Prostate gland (tissue), 2 donors: ENCODE measurements at places on chromosomes 16 and 17. TPM values are rescaled to one million over a fixed set of nuclear protein-coding genes. Genes with fewer than 3 reads are reported as not detected.
A peak's percentile ranks its signal among the peaks of the same experiment; 100 is the strongest.

DNA sequence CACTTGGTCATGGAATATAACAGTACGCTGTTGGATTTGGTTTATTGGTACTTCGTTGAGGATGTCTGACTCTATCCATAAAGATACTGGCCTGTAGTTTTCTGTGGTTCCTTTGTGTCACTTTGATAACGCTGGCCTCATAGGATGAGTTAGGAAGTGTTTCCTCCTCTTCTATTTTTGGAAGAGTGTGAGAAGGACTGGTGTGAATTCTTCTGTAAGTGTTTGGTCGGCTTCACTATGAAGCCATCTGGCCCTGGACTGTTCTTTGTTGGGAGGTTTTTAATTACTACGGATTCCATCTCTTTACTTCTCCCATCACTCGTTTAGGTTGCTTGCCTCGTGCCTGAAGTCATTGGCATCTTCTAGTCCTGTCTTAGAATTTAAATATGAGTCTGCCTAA, 117.3 kb downstream of the OR1D5 start:
- no peaks in the 10 kb centered on the region for H3K4me1 ChIP-seq
- no peak for DNase-seq
- H3K4me3 ChIP-seq: no peak overlapping the region

GRCh38 chr16:30663820-30664219, 5.6 kb downstream of the FBRS start:
- no peak overlapping the region for H3K27ac ChIP-seq
- no peaks in the 10 kb centered on the region for H3K27me3 ChIP-seq
- H3K36me3 ChIP-seq: peaks cover 15% of the 10 kb centered on the region
- peaks cover 18% of the 10 kb centered on the region for H3K4me1 ChIP-seq
- DNase-seq: no peak

GRCh38 chr16:4244254-4245076, 2.6 kb upstream of the SRL start:
- no peaks in the 10 kb centered on the region for H3K4me1 ChIP-seq
- no peak overlapping the region for H3K4me3 ChIP-seq
- H3K27ac ChIP-seq: no peak overlapping the region
- H3K36me3 ChIP-seq: no peaks in the 10 kb centered on the region
- no peaks in the 10 kb centered on the region for H3K27me3 ChIP-seq
- no peak for DNase-seq

GRCh38 chr16:35798885-35799426, 2339.5 kb downstream of the TP53TG3F start:
- no peak overlapping the region for H3K27ac ChIP-seq
- no peak for DNase-seq
- no peaks in the 10 kb centered on the region for H3K36me3 ChIP-seq
- no peaks in the 10 kb centered on the region for H3K27me3 ChIP-seq
- H3K4me1 ChIP-seq: no peaks in the 10 kb centered on the region

DNA sequence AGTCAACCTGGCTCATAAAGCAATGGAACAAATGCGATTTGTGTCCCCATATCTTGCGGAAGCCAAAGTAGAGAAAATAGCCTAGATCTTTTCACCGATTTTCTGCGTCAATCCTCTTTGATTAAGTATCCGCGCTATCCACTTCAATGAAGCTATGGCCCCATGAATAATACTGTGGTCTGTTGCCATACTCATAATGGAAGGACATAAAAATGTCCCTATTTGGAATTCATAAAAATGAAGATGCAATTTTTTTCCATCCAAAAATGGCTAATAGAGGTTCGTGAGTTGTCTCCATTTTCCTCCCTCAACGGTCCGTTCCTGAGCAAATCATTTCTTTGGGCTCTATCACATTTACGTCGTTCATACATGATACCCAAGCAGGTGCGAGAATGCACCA, 25.4 kb upstream of the ADCY9 start:
- no peak overlapping the region for H3K27ac ChIP-seq
- H3K4me3 ChIP-seq: no peak overlapping the region
- H3K36me3 ChIP-seq: no peaks in the 10 kb centered on the region
- H3K27me3 ChIP-seq: no peaks in the 10 kb centered on the region
- DNase-seq: no peak

GRCh38 chr17:31738996-31739699, 119.9 kb downstream of the COPRS start:
- peaks cover 15% of the 10 kb centered on the region for H3K4me1 ChIP-seq
- no peaks in the 10 kb centered on the region for H3K36me3 ChIP-seq
- DNase-seq: no peak
- no peak overlapping the region for H3K4me3 ChIP-seq
- H3K27ac ChIP-seq: peak overlapping the region; percentile 24

DNA sequence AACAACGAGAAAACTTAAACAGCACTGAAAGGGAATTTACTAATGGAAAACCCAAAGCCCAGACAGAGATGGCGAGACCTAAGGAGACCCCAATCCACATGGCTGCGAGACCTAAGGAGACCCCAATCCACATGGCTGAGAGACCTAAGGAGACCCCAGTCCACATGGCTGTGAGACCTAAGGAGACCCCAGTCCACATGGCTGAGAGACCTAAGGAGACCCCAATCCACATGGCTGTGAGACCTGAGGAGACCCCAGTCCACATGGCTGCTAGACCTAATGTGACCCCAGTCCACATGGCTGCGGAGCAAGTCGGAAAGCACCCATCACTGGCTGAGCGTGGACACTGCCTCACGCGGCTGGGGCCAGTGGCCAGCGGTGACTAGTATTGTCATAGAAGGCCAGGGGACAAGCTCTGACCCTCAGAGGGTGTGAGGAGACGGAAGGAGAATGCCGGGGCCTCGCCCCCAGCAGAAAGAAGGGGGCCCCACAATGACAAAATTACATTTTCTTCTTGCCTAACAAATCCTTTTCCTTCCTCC, 241.8 kb downstream of the C16orf95 start:
- no peak overlapping the region for H3K4me3 ChIP-seq
- no peak for DNase-seq
- H3K27me3 ChIP-seq: peaks cover 3% of the 10 kb centered on the region
- no peaks in the 10 kb centered on the region for H3K36me3 ChIP-seq

- H3K4me1 ChIP-seq: no peaks in the 10 kb centered on the region
- no peaks in the 10 kb centered on the region for H3K36me3 ChIP-seq
- H3K4me3 ChIP-seq: no peak overlapping the region
- no peak for DNase-seq
- H3K27me3 ChIP-seq: no peaks in the 10 kb centered on the region
Observed at GRCh38 chr17:63193827-63194226, 227.8 kb downstream of the TANC2 start.

GRCh38 chr17:34442387-34443111, 79.5 kb upstream of the CCL1 start:
- H3K36me3 ChIP-seq: no peaks in the 10 kb centered on the region
- H3K4me1 ChIP-seq: no peaks in the 10 kb centered on the region
- H3K27me3 ChIP-seq: peaks cover 4% of the 10 kb centered on the region
- no peak for DNase-seq

DNA sequence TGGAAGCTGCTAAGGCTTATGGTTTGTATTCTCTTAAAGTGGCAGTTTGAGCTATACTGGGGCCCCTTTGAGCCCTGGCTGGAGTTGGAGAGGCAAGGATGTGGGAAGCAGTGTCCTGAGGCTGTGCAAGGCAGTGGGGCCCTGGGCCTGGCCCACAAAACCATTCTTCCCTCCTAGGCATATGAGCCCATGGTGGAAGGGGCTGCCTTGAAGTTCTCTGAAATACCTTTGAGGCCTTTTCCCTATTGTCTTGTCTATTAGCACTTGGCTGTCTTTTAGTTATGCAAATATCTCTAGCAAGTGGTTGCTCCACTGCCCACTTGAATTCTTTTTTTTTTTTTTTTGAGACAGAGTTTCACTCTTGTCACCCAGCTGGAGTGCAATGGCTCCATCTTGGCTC, 119.2 kb downstream of the PCTP start:
- no peaks in the 10 kb centered on the region for H3K4me1 ChIP-seq
- H3K36me3 ChIP-seq: no peaks in the 10 kb centered on the region
- no peak overlapping the region for H3K27ac ChIP-seq
- H3K4me3 ChIP-seq: no peak overlapping the region
- no peaks in the 10 kb centered on the region for H3K27me3 ChIP-seq
- DNase-seq: no peak

- H3K36me3 ChIP-seq: no peaks in the 10 kb centered on the region
- H3K4me1 ChIP-seq: no peaks in the 10 kb centered on the region
- H3K27me3 ChIP-seq: no peaks in the 10 kb centered on the region
- no peak overlapping the region for H3K27ac ChIP-seq
- no peak overlapping the region for H3K4me3 ChIP-seq
Observed at GRCh38 chr17:60792250-60792898, 114.7 kb downstream of the BCAS3 start.

GRCh38 chr17:63514974-63515373, 8.2 kb upstream of the KCNH6 start:
- H3K36me3 ChIP-seq: no peaks in the 10 kb centered on the region
- no peak overlapping the region for H3K27ac ChIP-seq
- no peak overlapping the region for H3K4me3 ChIP-seq
- no peak for DNase-seq
- no peaks in the 10 kb centered on the region for H3K4me1 ChIP-seq

- no peak overlapping the region for H3K27ac ChIP-seq
- H3K27me3 ChIP-seq: no peaks in the 10 kb centered on the region
- H3K4me3 ChIP-seq: no peak overlapping the region
- DNase-seq: no peak
- peaks cover 4% of the 10 kb centered on the region for H3K4me1 ChIP-seq
Observed at GRCh38 chr17:78362671-78363070, 2.8 kb upstream of the SOCS3 start.

- peak overlapping the region; percentile 94 for H3K27ac ChIP-seq
- no peaks in the 10 kb centered on the region for H3K27me3 ChIP-seq
- peak overlapping the region; percentile 83 for H3K4me3 ChIP-seq
- H3K4me1 ChIP-seq: peaks cover 2% of the 10 kb centered on the region
- no peaks in the 10 kb centered on the region for H3K36me3 ChIP-seq
- no peak for DNase-seq
Observed at GRCh38 chr17:65558683-65559460, 2.6 kb downstream of the AXIN2 start.

Gene NPIPB9
- total RNA-seq: not detected

Gene ASPHD1
- 1.2 TPM for total RNA-seq

Gene RNF43
- 29.3 TPM for total RNA-seq

Gene TBC1D3L
- total RNA-seq: 11.4 TPM
